ENCODE measurements at places on chromosomes 5 and 9. TPM values are rescaled to one million over a fixed set of nuclear protein-coding genes. Genes with fewer than 3 reads are reported as not detected.

Gene ARL14EPL
- total RNA-seq: not detected

Gene SLC6A3
- not detected for total RNA-seq

Gene LRRC19
- not detected for total RNA-seq

Gene PCDHGA5
- 3.4 TPM for total RNA-seq

GRCh38 chr9:6149315-6149714 is 66.3 kb upstream of the IL33 start:
- peak; percentile 23 for DNase-seq

GRCh38 chr9:129471201-129472019 is 149.5 kb downstream of the C9orf50 start:
- DNase-seq: no peak

Gene PAX5
- total RNA-seq: not detected

DNA sequence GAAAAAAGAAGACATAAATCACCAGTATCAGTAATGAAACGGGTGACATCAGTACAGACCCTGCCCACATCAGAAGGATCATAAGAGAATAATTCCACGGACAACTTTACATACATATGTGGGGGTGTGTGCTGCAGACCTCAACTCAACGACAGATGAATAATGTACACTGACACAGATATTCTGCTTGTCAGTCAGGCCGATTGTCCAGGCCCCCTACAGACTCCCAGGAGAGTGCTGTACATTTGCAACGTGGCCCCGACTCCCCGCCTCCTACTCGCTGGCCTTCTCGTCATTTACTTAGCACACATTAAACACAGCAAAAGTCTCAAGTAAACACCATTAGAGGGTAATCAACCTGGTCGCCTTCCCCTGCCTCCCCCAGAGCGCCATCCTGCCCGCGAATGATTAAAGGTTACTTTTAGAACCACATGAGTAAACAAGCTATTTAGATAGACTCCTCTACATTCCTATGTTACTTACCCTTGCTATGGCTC is 3.5 kb upstream of the TMED9 start:
- DNase-seq: no peak

- no peak for DNase-seq
These were observed 23.6 kb downstream of the LHX2 start for GRCh38 chr9:124035001-124035650.

- DNase-seq: no peak
These were observed 292.5 kb downstream of the SPATA31D1 start for GRCh38 chr9:82281066-82281465.

DNA sequence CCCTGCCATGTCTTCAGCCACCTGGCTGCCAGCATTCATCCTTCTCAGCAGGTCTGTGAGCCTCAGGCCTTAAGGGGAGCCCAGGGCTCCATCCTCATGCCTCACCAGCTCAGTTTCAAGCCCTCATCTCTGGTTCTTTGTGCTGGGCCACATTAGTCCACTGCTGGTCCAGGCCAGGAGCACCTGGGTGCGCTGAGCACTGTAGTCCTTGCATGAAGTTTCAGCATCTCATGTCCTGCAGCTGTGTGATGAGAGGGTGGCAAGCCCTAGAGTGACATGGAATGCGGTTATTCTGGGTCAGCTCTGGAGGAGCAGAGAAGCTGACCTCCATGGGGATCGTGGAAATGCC is 42.7 kb downstream of the COL5A1 start:
- DNase-seq: no peak

Gene RGS7BP
- total RNA-seq: 8.1 TPM

GRCh38 chr5:175286981-175287380 is 157.0 kb downstream of the DRD1 start:
- no peak for DNase-seq

DNA sequence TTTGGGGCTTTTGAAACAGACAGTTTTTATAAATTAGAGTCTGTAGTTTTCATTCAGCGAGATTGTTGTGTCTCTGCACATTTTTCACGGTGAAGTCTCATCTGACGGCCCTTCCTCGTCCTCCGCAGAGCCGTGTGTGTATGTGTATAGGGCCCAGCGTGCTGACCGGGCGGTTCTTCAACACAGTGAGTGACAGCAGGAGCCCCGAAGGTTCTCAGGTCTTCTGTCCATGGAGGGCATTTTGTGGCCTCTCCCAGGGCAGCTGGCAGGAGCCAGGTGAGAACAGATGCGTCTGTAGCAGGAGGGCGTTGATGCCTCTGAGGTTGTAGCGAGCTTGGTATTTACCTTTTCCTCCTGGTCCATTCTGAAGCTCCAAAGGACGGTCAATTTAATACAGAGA is 116.0 kb upstream of the LPCAT1 start:
- DNase-seq: no peak

- no peak for DNase-seq
These were observed 433.3 kb upstream of the EDIL3 start for GRCh38 chr5:84817953-84818352.

GRCh38 chr9:71767776-71768321 is 464 bp downstream of the CEMIP2 start:
- DNase-seq: peak; percentile 60

DNA sequence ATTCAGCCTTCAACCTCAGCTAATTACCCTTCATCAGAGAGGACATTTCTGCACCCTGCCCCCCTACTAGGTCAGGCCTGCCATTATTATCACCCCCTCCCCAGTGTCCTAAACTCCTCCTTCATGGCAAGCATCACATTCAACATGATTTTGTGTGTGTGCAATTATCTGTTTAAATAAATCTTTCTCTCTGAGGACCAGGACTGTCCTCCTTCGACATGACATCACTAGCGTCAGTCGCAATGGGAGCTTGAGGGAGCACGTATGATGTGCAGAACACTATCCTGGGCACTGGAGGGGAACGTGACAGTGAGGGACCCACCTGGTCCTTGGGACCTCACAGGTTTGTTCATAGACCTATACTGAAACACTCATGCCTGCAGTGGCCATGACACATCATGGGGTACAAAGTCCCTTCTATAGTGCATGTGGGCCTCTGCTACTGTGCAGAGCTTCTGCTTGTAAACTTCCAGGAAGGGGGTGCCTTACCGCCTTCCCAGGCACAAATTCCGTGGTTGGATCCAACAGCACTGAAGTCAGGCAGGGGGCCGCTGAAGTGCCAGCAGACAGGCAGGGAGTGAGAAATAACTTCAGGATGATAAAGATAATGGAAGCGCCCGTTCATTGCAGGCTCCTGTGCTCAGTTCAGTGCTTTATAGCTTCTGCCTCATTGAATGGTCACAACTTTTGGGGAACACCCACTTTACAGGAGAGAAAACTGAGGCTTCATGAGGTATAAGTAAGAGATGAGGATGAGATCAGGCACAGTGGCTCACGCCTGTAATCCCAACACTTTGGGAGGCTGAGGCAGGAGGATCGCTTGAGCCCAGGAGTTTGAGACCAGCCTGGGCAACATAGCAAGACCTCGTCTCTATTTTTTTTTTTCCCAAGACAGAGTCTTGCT is 36.0 kb upstream of the STXBP1 start:
- no peak for DNase-seq

- no peak for DNase-seq
These were observed 4.3 kb downstream of the PRRC2B start for GRCh38 chr9:131398204-131398603.

Gene RIMOC1
- total RNA-seq: 15.4 TPM

Gene SCGB3A2
- not detected for total RNA-seq

DNA sequence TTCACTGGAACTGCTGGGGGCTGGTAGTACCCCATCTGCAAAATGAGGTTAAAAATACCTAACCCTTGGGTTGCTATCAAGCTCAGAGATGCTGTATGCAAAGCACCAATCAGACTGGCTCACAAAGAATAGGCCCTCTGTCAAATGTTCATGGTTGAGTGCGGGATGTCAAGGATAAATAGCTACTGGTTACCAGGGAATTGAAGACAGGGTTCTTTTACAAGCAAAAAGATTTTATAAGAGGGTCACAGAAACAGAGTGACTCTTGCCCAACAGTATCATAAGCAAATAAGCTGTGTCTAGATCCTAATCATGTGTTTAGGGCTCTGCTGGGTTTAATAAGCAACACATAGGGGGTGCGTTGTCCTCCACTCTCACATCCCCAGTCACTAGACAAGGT is 11.9 kb downstream of the SYK start:
- no peak for DNase-seq

DNA sequence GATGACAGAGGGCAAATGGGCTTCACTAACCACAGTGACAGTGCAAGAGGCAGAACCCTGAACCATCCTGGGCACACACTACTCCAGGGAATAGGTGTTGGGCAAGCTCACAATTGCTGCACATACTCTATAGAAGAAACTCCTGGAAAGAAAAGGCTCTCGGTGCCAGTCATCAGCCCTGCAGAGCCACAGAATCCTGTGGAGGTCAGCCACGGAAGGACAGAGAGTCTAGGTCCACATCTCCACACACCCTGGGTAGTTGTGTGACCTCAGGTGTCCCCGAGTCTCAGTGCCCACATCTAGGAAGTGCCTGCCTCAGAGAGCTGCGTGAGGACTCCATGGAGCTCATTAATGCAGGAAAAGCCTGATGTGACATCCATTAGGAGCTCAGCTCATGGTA is 16.0 kb upstream of the ANGPTL2 start:
- no peak for DNase-seq

- DNase-seq: no peak
These were observed 13.4 kb downstream of the ELOVL7 start for GRCh38 chr5:60830581-60831127.

DNA sequence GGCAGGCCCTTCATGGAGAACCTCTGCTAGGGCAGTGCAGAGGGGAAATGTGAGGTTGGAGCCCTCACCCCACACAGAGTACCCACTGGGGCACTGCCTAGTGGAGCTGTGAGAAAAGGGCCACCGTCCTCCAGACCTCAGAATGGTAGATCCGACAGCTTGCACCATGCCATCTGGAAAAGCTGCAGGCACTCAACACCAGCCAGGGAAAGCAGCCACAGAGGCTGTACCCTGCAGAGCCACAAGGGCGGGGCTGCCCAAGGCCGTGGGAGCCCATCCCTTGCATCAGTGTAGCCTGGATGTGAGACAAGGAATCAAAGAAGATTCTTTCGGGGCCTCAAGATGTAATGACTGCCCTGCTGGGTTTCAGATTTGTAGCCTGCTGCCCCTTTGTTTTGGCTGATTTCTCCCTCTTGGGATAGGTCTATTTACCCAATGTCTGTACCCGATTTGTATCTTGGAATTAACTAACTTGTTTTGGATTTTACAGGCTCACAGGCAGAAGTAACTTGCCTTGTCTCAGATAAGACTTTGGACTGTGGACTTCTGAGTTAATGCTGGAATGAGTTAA is 16.6 kb upstream of the ZDHHC11 start:
- DNase-seq: peak; percentile 49
